NCI-H1930 (cell line): ENCODE measurements at places on chromosomes 16 and 17.

DNA sequence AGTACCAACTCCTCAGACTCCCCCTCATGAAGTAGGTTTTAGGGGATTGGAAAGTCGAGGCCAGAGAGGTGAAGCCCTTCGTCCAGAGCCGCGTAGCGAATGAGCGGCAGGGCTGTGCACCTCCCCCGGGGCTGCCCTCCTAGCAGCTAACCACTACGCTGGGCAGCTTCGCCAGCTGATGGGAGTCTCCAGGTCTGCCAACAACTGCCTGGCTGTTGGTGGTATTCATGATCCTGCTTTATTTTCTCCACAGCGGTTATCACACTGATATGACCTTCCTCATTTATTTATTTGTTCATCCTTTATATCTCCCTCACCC, 773 bp upstream of the NETO2 start:
- DNase-seq = no peak

- no peak for DNase-seq
These were observed 7.5 kb upstream of the CDH5 start for GRCh38 chr16:66359012-66359411.

- no peak for DNase-seq
These were observed 72.3 kb downstream of the C17orf67 start for GRCh38 chr17:56761387-56761786.

DNA sequence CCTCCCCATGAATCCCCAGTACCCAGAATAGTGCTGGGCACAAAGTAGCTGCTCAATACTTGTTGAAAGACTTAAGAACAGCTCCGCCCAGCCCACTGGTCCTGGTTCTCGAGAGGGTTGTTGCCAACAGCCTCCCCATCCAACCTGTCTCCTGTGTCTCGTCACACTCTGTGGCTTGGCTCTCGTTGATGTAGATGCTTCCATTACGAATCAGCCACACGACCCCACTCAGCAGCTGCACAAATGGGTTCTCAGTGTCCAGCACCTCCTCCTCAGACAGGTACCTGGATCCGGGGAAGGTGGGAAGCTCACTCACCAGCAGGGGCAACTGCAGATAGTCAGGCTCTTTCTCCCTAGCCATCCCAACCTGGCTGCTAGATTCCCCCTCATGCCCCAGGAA, 2.1 kb downstream of the NAGPA start:
- no peak for DNase-seq

GRCh38 chr17:46160169-46160568, 33.1 kb downstream of the KANSL1 start:
- no peak for DNase-seq

GRCh38 chr17:64991726-64992125, 64.8 kb downstream of the GNA13 start:
- no peak for DNase-seq

- DNase-seq = no peak
These were observed 21.0 kb upstream of the PHB1 start for GRCh38 chr17:49435671-49436029.

DNA sequence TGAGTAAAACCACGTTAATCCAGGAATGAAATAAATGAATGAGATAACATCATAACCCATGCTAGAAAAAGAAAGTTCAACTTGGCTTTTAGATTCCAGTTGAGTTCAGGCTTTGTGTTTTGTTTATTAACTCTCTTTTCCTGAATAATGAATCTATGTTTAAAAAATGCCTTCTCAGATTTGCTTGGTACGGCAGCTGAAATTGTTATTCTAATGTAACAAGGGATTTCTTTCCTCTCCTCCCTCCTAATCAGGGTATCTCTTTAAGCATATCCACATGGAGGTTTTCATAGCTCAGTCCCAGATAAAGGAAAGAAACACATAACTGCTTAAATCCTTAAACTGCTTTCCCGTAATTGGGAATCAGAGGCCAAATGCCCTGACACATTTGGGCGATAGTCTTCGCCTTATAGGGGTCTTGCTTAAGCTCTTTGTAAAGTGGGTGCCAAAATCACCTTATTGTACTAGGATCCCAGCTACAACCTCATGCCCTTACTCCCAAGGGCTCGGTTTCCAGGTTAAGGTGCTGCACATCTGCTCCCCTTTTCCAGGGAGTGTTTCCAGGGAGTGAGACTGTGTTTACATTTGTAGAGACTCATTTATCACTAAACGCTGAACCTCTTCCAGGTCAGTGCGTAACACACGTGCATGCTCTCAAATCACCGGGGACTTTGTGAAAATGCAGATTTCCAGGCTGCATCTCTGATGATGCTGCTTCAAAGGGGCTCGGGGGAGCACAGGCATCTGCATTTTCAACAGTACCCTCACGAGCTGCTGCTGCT, 142.8 kb upstream of the FOXF1 start:
- DNase-seq = no peak

- no peak for DNase-seq
These were observed 10.5 kb upstream of the TIMP2 start for GRCh38 chr17:78935419-78936323.

GRCh38 chr16:89422527-89422904, 67.8 kb downstream of the ANKRD11 start:
- no peak for DNase-seq

GRCh38 chr17:3739422-3740124, 15.9 kb downstream of the HASPIN start:
- no peak for DNase-seq

- peak; percentile 25 for DNase-seq
These were observed 76.7 kb upstream of the CBX4 start for GRCh38 chr17:79915850-79916430.

- peak; percentile 79 for DNase-seq
These were observed 3.5 kb upstream of the PKMYT1 start for GRCh38 chr16:2983706-2984136.

GRCh38 chr17:36885771-36886377, 51.4 kb upstream of the LHX1 start:
- no peak for DNase-seq

GRCh38 chr16:31036691-31037090, 3.3 kb downstream of the STX4 start:
- no peak for DNase-seq

GRCh38 chr17:35519439-35519838, 18.0 kb downstream of the SLFN12L start:
- no peak for DNase-seq

- DNase-seq = no peak
These were observed 171.7 kb upstream of the ASIC2 start for GRCh38 chr17:33464669-33465280.

- DNase-seq = no peak
These were observed 50.3 kb downstream of the RPH3AL start for GRCh38 chr17:302300-302698.
